ENCODE measurements at places on chromosomes 12 and 14.

DNA sequence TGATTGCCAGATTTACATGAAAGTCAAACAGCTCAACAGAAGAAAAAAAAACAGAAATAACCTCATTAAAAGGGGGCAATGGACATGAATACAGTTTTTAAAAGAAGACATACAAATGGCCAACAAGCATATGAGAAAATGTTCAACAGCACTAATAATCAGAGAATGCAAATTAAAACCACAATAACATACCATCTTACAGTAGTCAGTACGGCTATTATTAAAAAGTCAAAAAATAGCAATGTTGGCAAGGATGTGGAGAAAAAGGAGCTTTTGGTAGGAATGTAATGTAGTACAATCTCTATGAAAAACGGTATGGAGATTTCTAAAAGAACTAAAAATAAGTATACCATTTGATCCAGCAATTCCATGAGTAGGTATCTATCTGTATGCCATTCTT, 272.1 kb downstream of the CEP128 start:
- DNase-seq = no peak

GRCh38 chr12:124694250-124694649, 126.8 kb upstream of the NCOR2 start:
- DNase-seq = no peak

DNA sequence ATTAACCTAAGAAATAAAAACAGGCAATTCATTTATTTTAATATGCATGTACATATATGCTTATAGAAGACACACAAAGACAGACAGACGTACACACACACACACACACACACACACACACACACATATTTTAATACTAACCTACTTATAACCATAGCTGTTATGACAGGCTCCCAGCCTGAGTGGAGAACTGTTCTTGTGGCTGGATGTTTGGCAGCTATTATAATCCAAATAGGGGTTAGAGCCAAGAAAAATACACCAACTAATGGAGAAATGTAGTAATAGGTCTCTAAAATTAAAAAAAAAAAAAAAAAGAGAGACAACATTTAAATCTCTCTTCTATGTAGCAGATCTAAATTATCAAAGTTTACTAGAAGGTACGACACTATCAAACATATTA, 91.8 kb downstream of the SLC41A2 start:
- DNase-seq = no peak

DNA sequence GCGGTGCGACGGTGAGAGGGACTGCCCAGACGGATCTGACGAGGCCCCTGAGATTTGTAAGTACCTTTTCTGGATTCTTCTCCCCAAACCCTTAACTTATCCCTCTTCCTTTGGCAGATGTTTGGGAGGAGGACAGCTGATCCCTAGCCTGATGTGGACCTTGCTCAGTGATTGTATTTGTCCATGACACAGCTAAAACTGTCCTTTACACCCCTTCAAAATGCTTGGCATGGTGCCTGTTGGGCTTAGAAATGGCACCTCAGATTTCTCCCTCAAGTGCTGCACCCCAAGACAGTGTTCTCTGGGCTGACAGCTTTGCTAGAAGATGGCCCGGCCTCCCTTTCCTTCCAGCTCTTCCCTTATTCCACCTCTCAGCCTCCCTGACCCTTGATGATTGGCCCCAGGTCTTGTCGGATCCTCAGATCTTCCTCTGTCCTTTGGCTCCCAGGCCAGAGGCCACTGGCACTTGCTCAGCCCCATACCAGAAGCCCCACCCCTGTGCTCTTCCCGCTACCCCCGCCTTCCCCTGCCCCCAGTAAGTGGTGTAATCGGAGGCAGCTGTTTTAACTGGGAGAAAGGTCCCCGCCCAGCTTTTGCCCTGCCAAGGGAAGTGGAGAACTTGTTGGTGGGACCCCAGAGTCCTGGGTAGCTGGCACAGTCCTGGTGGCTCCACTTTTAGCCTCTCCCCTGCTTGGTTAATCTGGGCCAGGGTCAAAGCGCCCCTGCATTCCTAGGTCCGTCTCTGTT, 8.7 kb downstream of the LRP1-AS start:
- peak; percentile 65 for DNase-seq

- DNase-seq = no peak
Measured at GRCh38 chr12:124884587-124885438, 21.1 kb upstream of the SCARB1 start.

DNA sequence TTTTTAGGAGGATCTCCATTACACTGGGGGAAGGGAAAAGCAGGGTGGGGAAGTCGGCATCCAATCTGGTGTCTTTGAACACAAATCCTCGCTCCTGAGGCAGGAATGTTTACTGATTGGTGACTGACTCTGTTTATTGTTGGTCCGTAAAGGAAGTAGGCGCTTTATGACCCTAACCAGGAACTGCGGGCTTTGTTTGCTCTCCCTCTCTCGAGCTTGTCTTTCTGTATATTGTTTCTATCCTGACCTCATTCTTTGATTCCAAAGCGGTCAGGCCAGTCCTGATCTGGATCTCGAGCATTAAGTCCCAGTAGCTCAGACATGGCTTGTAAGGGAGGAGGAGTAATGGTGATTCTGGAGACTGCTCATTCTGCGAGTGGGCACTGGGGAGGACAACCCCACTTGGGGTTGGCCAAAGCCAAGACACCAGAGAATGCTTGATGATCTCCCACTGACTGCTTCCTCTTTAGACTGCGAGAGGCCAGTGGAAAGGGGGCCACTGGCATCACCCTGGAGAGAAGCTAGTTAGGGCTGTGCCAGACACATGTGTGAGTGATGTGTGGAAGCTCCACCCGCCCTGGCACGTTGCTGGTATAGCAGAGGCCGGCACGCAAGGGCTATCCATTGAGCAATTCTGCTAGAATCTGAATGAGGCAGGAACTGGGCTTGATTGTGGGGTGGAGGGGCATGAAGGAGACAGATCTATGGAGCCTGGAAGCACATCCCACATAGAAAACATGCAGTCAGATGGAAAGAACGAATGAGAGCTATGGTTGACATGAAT, 194.6 kb downstream of the PAX9 start:
- no peak for DNase-seq

DNA sequence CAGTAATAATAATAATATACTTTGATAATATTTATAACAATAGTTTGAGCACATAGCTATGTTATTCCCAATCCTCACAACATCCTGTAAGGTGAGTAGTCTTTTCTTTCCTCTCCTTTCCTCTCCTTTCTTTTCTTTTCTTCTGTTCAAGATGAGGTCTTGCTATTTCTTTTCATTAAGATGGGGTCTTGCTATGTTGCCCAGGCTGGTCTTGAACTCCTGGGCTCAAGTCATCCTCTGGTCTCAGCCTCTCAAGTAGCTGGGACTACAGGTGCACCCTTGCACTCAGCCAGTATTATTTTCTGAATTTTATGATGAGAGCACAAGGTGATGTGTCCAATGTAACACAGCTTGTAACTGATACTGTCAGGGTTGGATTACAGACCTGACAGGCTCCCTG, 134.6 kb downstream of the OTOGL start:
- no peak for DNase-seq

- DNase-seq = no peak
Measured at GRCh38 chr12:2835691-2836403, 1.0 kb upstream of the NRIP2 start.

DNA sequence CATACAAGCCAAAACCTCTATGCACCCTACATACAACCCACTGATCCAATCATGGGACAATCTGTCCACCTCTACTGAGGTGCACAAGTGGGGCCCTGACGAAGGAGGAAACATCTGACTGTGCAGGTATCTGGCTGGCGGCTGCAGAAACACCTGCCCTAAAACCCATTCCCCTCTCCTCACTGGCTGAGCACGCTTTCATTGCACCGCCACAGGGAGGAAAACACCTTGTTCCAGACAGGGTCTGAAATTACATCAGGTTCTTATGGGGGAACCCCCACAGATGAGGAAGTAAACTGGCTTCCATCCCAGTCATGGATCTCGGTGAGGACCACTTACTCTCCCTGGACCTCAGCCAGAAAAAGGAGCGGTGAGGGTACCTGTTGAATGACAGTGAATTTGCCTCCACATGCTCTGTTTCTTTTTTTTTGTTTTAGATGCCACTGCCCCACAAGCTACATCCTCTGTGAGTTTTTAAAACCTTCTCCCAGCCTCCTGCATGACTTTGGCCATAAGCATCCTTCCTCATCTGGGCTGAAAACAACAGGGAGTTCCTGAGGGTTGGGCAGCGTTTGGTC, 23.8 kb upstream of the DGLUCY start:
- DNase-seq = no peak

DNA sequence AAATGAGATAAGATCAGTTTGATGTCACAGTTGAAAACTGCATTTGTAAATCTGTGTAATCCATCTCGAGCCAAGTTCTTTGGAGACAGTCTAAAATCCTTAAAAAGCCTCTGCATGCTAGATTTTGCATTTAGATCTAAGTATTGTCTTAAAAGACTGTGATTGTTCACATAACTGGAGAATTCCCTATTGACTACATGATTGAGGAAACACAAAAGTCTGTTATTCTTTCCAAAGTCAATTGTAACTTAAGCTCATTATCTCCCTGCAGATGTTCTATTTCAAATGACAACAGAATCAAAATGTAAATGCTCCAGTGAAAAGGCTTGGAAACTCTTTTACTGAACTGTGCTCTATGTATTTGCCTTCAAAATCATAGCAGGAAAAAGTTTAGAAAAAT, 77.8 kb downstream of the MYF5 start:
- DNase-seq = no peak

- DNase-seq = peak; percentile 26
Measured at GRCh38 chr14:91351512-91351862, 66.1 kb downstream of the CCDC88C start.

DNA sequence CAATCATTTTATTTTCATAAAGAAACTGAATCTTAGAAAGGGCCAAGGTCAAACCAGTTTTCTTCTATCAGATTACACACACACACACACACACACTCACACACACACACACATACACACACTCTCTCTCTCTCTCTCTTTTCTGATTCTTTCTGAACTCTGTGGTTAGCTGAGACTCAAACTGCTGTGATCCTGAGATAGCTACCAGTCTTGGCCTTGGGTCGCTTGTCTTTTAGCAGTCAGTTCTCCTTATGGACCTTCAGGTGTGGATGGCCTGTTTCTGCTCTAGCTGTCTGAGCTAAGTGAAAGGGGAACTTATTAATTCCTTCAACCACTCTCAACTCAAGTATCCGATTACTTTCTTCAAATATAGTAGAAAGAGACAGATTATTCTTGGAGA, 145.1 kb downstream of the GRIP1 start:
- no peak for DNase-seq

- DNase-seq = no peak
Measured at GRCh38 chr14:38490273-38490672, 234.4 kb upstream of the CLEC14A start.

GRCh38 chr12:123807670-123808069, 45.6 kb downstream of the DNAH10 start:
- no peak for DNase-seq

DNA sequence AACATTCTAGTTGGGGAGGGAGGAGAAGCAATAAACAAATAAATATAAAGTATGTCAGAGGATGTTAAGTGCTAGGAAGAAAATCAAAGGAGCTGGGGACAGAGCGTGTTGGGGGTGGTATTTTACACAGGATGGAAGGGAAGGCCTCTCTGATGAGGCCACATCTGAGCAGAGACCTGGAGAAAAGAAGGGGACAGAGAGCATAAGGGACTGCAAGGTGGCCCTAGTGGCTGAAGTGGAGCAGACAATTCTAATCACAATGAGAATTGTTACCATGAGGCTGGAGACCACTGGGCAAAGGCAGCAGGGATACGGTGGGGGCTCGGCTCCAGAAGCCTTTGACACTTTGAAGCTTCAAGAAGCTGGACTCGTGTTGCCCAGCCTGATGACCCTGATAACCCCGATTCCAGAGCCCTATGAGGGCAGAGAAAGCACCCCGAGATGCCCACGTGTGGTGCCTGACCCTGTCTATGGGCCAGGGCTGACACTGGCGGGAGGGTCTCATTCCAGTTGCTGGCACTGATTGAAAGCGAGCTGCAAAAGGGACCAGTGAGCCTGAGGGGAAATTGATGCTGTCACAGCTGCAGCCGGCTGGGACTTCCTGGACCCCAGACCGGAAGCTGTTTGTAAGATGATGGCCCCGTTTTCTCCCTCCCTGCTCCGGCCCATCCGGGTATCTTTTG, 169.1 kb downstream of the RBM19 start:
- no peak for DNase-seq

GRCh38 chr12:40375076-40375475, 150.3 kb downstream of the LRRK2 start:
- DNase-seq = no peak

DNA sequence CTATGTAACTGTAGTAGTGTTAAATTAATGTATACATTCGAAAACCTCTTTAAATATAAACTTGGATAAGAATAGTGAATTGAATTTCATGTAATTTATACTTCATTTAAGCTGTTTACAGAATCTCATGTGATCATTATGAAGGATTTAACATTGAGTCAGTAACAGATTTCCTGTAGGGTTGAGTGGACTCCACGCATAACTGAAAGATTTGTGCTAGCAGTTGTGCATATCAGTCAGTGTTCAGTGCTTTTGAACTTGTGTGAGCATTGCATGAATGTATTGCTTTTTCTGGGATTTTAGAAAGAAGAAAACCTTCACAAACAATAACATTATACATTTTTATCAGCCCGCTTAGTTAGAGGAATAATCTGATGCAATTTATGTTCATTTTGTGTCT, 1435.3 kb downstream of the LRFN5 start:
- no peak for DNase-seq

- no peak for DNase-seq
Measured at GRCh38 chr12:26874501-26875296, 41.7 kb upstream of the ITPR2 start.

GRCh38 chr14:56569174-56569573, 10.4 kb upstream of the TMEM260 start:
- DNase-seq = no peak

- DNase-seq = peak; percentile 85
Measured at GRCh38 chr12:121240484-121241101, 30.7 kb downstream of the P2RX4 start.

DNA sequence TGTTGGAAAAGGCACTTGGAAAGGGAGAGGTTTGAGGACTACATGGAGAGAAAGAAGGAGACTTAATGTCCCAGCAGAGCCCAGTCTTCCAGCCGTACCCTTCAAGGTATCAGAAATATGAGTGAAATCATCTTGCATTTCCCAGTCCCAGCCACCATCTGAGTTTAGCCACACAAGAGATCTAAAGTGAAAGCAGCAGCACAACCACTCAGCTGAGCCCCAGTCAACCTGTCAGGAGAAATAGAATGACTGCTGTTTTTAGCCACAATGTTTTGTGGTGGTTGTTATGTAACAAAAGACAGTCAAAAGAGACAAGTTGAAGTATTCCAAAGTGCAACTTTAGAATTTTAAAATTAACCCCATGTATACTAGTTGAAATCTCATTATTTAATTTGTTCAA, 28.0 kb downstream of the DERA start:
- DNase-seq = no peak

GRCh38 chr12:55818140-55818728, 393 bp downstream of the ORMDL2 start:
- DNase-seq = no peak

DNA sequence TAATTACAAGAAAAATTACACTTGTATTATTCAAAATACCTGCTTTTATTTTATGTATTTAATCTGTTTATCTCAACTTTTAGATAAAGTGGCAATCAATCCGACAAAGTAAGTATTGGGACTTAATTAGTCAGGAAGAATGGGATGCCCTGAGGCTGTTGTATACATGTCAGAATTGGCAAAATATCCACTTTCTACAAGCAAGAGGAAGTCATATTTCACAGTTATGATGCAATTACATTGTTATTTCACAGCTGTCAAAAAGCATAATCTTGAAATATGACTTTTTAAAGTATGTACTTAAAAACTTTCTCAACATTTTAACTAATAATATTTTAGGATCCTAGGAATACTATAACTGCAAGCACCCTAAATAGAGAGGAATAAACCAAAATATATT, 357.1 kb upstream of the MGAT4C start:
- no peak for DNase-seq

GRCh38 chr14:67951529-67952135, 132.1 kb downstream of the RAD51B start:
- no peak for DNase-seq
